Activated CD8-positive, alpha-beta memory T cell treated with anti-CD3 and anti-CD28 coated beads for 24 hours (primary cell): ENCODE measurements at places on chromosomes 2 and 18.
A peak's percentile ranks its signal among the peaks of the same experiment; 100 is the strongest.

GRCh38 chr18:8117006-8117371 lies 492.2 kb upstream of the RAB12 start:
- no peak for DNase-seq

GRCh38 chr2:217371781-217372213 lies 511.9 kb upstream of the TNP1 start:
- DNase-seq = no peak

GRCh38 chr18:67733088-67733487 lies 216.6 kb upstream of the DSEL start:
- DNase-seq = no peak

- DNase-seq = no peak
These were observed 153.1 kb downstream of the FMNL2 start for GRCh38 chr2:152488075-152488474.

DNA sequence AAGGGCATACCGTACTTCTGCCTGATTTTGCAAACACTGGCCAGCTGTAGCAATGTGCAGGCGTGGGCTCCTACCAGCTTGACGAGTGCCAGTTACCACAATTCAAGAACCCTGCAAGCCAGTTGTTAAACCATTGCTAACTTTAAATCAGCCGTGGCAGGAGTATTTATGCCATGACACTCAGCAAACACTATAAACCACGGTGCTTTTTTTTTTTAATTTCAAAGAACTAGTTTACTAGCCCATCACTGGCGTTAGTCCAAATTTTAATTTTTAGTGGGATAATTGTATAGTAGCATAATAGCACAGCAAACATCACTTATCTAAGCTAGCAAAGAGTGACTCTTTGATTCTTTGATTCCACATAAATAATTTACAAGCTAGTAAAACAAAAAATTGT lies 111.1 kb downstream of the COL4A4 start:
- DNase-seq = no peak

DNA sequence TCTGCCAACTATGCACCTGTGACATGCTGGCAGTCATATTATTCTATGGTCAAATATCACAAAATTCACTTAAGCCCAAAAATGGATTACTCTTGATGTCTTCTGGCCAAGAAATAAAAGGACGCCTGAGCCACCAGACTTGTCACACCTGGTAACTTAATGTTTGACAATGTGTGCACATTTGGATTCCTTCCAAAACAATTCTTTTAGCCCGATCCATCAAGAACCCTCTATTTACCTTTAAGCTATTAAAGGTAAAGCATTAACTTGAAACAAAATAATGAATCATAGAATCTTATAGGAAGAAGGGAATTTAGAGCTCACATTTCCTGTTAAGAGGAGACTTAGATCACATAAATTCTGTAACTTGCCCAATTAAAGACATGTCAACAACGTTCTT lies 46.5 kb upstream of the NFU1 start:
- no peak for DNase-seq

GRCh38 chr2:224016963-224017362 lies 22.1 kb downstream of the SERPINE2 start:
- DNase-seq = no peak

- no peak for DNase-seq
These were observed 24.9 kb upstream of the PDCL3 start for GRCh38 chr2:100537918-100538317.

- peak; percentile 82 for DNase-seq
These were observed 30.9 kb downstream of the MBP start for GRCh38 chr18:77101410-77102258.

DNA sequence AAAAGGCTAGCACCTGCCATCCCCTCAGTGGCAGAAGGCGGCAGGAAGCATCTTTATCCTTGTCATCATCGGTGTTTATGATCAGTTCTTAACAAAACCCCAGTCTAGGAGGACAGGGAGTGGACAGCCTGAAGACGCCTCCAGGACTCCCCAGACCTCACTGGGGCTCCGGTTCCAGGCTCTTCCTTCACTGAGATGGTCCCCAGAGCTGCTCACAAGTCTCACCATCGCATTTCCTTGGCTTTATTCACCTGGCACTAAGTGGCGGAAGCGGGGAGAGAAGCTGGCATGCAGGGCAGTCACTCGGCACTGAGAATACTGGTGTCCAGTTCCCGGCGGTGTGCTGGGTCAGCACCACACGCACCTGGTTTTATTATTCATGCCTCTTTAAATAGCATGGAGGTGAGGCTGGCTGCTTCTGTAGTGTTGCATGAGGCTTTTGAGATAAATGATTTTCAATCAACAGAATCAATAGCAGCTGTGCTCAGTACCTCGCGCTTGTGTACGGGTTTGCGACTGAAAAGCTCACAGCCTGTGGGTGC lies 68.7 kb downstream of the CABLES1 start:
- DNase-seq = no peak

DNA sequence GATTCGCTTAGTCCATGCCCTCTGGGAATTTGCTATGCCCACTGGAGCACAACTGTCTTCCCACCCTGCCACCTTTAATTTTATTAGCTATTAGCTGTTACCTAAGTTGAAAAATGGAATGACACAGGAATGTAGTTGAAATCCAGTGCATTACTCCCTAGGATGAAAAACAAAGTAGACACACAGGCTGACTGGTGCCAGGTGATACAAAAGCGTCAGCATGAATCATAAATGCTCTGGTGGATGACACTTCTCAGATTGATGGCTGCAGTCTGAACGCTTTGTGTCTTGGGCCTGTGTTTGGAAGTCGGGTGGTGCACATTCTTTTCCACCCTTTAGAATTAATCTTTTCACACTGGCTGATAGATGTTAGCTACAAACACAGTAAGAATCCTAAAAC lies 802.0 kb downstream of the DCC start:
- DNase-seq = no peak
